ENCODE measurements at places on chromosomes 5 and 9.

DNA sequence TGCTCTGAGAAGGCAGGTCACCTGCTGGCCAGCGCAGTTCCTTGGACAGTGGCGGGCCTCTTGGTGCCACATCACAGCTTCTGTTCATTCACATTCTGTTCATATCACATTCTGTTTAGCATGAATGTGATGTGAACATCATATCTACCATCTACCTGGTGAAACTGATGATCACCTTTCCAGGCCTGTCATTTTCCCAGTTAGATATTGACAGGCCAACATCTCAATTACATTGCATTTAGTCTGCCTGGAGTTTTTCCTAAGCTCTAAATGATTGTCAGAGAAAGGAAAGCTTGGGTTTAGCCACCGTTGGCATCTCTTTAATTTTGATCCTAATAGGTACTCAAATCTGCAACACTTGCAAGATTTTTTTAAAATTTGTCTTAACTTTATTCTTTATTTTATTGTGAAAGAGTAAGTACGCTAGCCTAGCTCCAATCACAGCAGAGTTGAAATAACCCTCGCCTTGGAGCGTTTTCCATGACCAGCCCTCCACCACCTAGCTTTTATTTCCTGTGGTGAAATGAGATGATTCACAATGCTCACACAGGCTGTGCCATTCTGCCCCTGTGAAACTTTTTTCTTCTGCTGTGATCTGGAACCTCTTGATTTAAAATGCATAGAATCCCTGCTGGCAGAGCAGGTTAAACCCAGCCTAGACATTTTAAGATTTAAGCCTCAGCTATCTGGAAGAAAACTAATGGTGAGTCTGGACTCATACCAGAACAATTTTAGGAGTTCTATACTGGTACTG, 225.0 kb downstream of the ESM1 start:
- DNase-seq = no peak

DNA sequence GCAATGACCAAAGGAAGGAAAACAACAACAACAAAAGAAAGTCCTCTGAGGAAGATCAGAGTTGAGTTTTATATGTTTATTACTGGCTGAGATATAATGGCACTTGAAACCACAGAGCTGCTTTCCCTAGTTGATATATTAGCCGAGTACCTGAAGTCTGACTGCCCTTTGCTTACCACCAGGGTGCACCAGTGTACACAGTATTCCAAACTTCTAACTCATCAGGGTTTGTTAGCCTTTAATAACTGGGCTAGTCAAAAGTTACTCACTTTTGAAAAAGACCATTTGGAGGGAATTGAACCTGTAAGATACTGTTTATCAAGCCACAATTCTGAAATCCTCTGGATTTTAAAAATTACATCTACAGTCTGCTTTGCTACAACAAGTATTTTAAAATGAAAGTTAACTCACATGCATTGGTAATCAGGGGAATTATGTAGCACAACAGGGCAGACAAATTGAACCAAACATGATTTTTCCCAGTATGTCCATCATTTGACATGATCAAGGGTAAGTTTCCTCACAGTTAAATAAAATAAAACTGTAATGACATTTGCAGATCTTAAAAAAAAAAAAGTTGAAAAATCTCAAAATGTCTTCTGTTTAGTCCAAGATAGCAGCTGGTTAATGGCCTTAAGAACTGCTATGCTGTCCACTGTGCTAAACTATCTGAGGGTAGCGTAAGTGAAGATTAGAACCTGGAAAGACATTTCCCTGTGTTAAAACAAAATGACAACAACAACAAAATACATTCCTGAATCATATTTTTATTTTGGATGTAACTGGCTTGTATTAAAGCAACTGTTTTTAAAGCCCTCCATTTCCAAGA, 57.3 kb upstream of the C6 start:
- DNase-seq = no peak

- DNase-seq = no peak
These were observed 26.3 kb upstream of the CRHBP start for GRCh38 chr5:76926329-76927105.

- DNase-seq = no peak
These were observed 408.3 kb downstream of the ENC1 start for GRCh38 chr5:74232276-74232675.

GRCh38 chr9:28190981-28191380, 617.7 kb upstream of the C9orf72 start:
- no peak for DNase-seq

DNA sequence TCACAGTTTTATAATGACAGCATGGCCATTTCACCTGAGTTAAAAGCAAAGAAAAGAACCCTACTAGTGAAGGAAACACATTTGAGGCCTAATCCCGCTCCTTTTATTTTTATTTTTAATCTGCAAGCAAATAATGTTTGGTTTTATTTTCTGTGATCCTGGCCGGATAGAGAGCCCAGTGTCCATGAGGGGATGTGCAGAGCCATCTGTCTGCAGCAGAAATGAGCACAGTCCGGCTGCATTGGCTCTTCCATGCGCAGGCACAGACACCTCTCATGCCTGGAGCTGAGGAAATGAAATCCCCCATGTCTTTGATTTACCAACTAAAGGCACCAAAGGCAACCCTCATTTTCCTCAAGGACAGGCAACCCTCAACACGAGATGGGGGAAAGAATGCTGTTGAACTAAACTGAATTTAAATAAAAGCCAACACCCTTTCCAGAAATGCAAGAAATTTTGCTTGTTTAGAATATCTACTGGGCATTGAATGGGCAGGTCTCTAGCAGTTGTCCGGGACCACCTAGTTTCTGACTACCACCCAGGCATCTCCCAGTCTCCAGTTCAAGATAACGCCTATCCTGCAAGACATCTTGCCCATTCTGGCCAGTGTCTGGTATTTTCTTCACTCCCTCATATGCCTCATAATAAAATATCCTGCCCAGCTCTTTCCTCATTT, 47.9 kb upstream of the SEMA6A start:
- DNase-seq = no peak

DNA sequence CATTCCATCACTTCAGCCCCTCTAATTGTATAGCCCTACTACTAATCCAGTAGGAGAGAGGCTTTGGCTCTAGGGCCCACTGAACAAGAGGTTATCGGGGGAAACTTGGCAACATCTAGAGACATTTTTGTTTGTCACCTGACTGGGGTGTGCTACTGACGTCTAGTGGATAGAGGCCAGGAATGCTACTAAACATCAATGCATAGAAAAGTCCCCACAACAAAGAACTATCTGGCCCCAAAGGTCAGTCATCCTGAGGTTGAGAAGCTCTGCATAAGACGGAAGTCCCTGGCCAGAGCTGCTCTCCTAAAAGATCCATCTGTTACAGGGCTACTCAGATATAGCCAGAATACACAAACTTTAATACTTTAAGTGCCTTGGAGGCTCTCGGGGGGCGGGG, 570.6 kb upstream of the KLF4 start:
- no peak for DNase-seq

GRCh38 chr5:141811287-141812155, 66.7 kb downstream of the PCDH1 start:
- DNase-seq = no peak

- DNase-seq = no peak
These were observed 633.1 kb upstream of the TYRP1 start for GRCh38 chr9:12060067-12060466.

DNA sequence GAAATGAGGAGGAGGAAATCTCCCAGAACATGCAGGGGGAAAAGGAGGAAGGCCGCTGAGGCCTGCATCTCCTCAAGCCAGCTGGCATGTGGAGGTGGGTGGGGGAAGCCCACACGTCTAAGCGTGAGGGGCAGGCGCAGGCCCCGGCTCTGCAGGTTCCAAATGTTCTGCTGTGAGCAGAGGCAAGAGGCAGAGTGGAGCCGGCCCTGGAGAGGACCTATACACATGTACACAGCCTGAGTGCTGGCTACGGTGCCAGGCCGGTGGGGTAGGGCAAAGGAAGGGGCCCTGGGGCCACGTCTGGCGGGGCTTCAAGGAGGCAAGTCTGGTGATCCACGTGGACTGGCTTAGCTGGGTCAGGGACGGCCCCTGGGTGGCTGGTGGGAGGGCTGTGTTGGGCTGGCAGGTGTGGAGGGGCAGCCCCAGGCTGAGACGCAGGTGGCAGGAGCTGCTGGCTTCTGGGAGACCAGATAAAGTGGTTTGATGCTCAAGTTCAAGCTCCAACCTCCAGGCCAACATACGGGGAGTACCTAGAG, 26.4 kb downstream of the LPCAT1 start:
- DNase-seq = no peak

GRCh38 chr5:141879941-141880738, 1.9 kb upstream of the PCDH1 start:
- DNase-seq = no peak

DNA sequence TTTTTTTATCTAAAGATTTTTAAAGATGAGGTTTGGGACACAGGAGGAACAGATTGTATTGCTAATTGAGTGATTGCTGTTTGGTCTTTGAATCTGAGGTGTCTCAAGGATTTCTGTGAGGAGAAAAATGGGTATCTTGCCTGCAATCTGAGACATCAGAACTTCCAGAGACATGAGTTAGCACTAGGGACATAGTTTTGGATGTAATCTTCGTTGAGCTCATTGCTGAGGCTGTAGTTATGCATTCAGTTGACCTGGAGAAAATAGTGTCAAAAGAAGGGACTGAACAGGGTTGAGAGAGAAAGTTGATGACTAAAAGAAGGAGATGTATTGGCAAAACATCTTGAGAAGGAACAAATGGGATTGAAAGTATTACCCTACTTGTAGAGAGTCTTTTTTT, 24.6 kb downstream of the C9orf85 start:
- no peak for DNase-seq

DNA sequence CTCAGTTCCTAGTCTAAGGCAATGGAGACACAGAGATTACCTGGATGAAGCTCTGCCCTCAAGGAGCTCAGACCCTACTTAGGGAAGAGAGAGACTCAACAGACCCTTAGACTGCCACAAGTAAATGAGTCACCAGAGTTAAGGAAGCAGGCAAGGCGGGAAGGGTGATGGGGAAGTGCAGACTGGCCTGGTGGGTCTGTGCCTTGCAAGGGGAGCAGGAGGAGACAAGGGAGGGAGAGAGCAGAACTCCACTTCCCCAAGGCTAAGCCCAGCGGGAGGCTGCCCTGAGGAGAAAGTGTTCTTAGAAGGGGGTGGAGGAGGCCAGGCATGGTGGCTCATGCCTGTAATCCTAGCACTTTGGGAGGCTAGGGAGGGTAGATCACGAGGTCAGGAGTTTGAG, 83.7 kb downstream of the HRH2 start:
- DNase-seq = no peak

- DNase-seq = no peak
These were observed 127.1 kb downstream of the PRDM6 start for GRCh38 chr5:123215929-123216702.

DNA sequence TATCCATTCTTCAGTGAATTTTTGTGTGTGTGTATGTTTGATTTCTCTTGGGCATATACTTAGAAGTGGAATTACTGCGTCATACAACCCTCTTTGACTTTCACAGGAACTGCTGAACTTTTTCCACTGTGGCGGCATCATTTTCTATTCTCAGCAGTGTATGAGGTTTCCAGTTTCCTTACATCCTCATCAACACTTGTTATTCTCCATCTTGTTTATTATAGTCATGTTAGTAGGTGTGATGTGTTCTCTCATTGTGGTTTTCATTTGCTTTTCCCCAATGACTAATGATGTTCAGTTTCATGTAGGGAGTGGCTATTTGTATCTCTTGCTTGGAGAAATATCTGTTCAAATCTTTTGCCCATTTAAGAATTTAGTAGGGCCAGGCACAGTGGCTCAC, 2.6 kb downstream of the ZNF79 start:
- DNase-seq = no peak

- no peak for DNase-seq
These were observed 35.6 kb downstream of the TPPP start for GRCh38 chr5:657570-657969.

DNA sequence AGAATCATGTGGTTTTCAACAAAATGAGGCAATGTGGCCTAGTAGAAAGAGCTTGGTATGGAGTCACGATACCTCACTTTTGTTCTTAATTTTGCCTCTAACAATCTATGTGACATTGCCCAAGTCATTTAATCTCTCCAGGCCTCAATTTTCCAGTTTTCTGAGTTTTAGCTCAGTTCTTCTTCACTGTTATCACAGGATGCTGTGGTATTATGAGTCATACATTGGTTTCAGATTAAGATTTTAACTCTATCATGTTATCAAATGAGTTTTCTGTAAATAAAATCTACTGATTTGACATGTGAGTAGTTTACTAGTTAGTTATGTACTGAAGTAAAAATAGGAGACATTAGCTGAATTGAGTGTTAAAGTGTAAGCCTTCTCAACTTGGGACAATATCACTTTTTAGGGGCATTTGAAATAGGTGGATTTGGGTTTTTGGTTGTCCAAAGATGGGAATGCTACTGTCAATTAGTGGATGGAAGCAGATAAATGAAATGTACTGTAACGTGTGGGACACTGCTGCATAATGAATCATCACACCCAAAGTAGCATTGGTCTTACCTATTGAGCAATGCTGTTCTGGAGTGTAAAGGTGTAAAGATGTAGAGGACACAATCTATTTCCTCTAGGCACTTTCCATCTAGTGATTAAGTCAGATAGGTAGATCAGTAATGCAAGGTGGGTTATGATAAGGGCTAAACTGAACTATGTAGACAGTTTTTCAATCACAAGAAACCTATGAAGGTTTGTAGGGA, 73.3 kb downstream of the NNT start:
- DNase-seq = no peak

- DNase-seq = no peak
These were observed 7.3 kb upstream of the MAN2A1 start for GRCh38 chr5:109682383-109682782.

DNA sequence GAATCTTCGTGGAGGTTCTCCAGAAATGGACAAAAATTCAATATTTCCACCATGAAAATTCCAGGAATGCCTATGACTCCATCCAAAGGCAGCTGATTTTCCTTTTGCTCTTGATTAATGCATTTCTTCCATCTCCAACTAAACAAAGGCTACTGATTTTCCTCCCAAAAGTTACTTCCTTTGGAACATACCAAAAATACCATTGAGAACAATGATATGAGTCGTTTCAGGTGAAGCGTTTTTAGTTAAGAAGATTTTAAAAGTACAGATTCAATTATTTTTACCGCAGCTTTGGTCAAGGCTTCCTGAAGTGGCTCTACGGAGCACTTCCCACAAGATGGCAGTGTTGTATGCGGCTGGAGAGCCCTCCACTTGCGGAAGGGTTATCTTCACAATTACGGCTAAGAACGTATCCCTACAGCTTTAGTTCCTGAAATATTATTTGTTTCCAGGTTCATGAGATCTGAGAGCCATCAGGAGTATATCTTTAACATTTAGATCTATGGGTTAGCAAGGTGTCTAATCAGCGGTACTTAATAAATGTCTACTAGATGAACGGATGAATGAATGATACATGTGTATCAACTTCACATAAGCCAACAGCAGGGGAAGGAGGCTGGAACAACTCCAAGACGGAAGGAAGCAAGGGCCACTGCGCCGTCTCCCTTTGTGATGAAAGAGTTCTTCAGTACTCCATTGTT, 35.9 kb upstream of the ARSB start:
- no peak for DNase-seq

All from stimulated activated CD4-positive, alpha-beta T cell treated with anti-CD3 and anti-CD28 coated beads, Interleukin-15, amount 100 ng/mL, for 1 hour (primary cell).